ENCODE measurements at places on chromosomes 3 and 15.

GRCh38 chr3:189622629-189623028 lies 8.6 kb upstream of the TP63 start:
- no peak for DNase-seq

DNA sequence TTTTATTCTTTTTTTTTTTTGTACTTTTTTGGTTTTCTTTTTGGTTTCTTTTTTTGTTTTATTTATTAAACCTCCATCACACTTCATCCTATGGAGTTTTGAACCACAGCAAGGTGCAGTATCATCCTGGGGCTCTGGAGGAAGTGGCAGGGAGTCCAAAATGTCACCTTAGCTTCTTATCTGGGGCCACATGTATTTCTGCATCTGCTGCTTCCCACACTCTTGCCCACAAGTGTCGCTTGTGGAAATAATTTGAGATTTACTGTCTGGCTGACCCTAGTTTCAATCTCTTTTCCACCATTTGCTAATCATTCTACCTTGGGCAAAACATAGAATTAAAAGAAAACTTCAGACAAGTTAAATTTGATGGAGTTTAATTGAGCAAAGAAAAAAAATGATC lies 6.4 kb downstream of the OPA1 start:
- no peak for DNase-seq

- no peak for DNase-seq
Measured at GRCh38 chr15:29045717-29046116, 159.9 kb downstream of the APBA2 start.

GRCh38 chr3:134190250-134190649 lies 60.4 kb downstream of the RYK start:
- DNase-seq = no peak

DNA sequence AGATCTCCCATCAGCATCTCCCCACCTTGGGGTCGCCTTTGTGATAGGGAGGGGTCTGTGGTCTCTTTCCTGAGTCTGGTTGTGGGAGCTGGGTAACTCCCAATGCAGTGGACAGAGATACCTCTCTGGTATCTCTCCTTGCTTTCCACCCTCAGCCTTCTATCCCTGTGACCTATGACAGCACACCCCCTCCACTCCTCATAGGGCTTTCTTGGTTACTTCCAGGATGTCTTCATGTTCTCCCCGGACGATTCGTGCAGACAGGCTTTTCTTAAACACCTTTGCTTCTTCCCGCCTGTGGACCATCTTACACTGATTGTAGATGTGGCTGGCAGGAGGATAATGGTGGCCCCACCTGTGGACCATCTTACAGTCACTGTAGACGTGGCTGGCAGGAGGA lies 14.2 kb upstream of the NRROS start:
- no peak for DNase-seq

DNA sequence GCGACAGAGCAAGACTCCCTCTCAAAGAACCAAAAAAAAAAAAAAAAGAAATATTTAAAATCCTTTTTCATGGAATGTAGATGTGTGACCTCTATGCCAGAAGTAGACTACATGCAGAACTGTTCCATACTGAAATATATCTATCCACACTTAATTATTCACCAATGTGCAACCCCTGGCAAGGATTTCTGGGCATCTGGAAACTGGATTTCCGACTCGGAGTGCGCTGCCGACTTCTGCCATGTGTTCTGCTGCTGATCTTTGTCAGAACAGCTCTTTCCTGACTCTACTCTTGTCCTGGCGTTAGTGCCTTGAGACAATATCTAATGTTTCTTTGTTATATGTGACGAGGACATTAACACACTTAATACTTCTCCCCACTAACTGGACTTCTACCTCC lies 11.7 kb downstream of the LIPH start:
- DNase-seq = no peak

- no peak for DNase-seq
Measured at GRCh38 chr3:157418104-157418503, 18.5 kb upstream of the PTX3 start.

DNA sequence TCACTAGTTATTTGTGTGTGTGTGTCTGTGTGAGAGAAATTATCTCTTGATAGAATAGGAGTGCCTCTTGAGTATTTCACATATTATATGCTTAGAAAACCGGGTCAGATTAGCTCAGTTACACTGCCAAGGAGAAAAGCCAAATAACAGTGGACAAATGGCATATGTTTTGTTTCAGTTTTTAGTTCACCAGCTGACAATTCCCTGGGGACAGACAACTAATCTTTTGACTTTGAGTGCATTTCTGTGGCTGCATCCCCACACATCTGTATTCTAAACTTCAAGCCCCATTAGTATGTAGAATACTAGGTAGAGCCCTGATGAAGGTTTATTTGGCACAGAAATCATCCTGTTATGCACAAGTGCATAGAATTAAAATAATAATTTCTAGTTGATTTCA lies 227.7 kb upstream of the CNTN3 start:
- no peak for DNase-seq

DNA sequence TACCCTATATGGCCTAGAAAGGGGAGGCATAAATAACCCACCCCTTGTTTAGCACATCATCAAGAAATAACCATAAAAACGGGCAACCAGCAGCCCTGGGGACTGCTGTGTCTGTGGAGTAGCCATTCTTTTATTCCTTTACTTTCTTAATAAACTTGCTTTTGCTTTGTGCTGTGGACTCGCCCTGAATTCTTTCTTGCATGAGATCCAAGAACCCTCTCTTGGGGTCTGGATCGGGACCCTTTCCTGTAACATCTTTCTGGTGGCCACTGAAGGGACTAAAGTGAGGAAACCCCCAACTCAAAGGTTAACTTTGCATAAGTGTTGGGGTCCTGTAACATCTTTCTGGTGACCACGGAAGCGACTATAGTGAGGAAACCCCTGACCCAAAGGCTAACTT lies 15.7 kb upstream of the HHATL start:
- no peak for DNase-seq

Data from stimulated activated CD8-positive, alpha-beta memory T cell treated with anti-CD3 and anti-CD28 coated beads, Interleukin-7, amount 100 ng/mL, for 24 hours (primary cell).